NCI-H1417 treated with DMSO at 0.1 percent for 48 hours (cell line): ENCODE measurements at places on chromosomes 13 and 19.

DNA sequence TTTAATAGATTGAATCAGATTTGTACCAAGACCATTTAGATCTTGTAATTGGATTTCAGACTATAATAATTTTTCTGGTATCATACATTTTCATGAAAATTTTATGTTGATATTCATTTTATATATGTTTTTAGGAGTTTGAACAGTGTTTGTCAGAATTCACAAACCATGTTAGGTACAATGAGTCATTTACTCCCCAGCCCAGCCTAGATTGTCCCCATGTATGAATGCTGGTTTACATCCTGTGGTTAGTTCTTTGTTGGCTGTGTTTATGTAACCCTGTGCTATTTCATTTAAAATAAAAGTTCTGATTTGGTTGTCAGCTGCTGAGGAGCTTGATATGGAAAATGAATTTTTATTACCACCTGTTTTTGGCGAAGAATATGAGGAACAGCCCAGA, 96.7 kb downstream of the GJA3 start:
- DNase-seq = no peak

DNA sequence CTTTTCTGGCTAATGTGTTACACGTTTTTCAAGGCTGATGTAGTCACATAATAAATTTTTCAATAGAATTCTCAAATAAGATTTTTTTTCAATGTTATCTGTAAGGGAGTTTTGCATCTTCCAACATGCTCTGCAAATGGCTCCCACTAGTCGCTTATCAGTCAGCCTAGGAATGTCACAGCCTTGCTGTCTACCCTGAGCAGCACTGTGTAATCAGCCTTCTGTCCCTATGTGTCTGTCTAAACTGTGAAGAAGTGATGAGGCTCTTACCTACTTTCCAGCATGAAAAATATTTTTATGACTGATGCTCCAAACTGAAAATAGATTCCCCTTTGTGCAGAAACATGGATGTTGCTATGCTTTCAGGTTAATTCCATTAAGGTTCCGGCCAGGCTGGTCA, 75.1 kb upstream of the FAM216B start:
- no peak for DNase-seq

GRCh38 chr13:98508685-98509084, 68.2 kb downstream of the STK24 start:
- DNase-seq = no peak

DNA sequence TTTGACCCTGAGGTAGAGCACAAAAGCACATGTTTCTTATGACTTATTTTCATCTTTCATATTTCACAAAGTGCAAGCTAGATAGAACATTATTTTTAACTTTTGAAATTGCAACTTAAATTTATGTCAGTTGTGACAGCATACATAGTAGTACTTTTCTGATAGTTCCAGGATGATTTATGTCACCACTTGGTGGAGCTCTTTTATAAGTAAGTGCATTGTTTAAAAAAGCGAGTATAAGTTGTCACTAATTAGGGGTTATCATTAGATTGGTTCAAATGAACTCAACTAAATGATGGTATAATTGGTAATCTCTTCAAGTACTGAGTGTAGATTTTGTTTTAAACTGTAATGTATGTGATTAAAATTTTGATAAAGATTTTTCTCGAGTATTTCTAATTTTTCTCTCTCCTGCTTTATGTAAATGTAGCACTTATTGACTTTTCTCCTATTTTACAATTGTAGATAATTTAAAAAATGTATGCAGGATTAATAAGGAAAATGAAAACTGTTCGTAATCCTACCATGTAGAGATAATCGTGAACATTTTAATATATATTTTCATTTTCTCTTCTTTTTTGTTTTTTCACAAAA, 31.1 kb downstream of the RB1 start:
- DNase-seq = no peak

GRCh38 chr13:109412283-109412901, 374.0 kb downstream of the IRS2 start:
- peak; percentile 86 for DNase-seq

GRCh38 chr13:99998261-99998660, 16.7 kb downstream of the ZIC2 start:
- DNase-seq = no peak

DNA sequence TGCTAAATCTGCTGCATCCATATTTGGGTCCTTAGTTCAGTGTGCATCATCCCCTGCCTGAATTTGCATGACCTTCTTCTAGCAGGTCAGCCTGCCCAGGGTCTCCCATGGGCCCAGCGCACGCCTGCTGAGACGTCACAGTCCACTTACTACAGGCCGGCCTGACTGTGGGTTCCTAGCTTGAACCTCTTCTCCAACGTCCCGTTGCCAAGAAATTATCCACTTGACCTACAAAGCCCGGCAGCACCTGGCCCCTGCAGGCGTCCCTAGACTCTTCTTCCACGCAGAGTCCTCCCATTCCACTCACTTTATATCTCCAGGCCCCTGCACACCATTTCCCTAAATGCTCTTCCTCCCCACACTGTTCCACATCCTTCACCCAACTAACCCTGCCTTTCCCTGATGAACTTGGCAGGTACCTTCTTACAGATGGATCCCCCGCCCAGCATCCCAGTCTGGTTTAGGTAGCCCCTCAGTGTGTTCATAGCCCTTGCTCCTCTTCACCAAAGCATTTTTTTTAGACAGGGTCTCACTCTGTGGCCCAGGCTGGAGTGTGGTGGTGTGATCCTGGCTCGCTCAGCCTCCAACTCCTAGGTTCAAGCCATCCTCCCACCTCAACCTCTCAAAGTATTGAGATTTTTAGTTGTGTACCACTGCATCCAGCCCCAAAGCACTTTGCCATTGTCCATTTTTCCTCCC, 155.0 kb upstream of the SOX1 start:
- no peak for DNase-seq

GRCh38 chr19:17725422-17726078, 6.3 kb downstream of the MAP1S start:
- DNase-seq = no peak

DNA sequence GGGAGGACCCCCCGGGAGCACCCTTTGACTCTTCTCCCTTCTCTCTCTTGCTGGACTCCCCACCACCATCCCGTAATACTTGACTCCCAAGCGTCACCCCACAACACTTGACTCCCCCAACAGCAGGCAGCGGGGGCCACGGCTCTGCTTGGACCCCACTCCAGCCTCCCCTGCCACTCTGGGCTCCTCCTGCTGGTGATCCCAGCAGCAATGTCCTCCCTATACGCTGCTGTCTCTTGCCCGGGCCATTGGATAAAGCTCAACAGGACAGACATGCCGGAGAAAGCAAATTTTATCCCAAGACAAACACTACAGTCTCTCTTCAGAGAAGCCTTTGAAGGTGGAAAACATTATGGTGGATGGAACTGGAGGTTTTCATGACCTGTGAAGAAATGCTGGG, 20.4 kb upstream of the AMER2 start:
- no peak for DNase-seq

- no peak for DNase-seq
Measured at GRCh38 chr19:11754663-11755062, 12.1 kb upstream of the ZNF441 start.

- DNase-seq = no peak
Measured at GRCh38 chr13:58080806-58081205, 449.3 kb downstream of the PCDH17 start.

- no peak for DNase-seq
Measured at GRCh38 chr19:53101518-53101917, 1.7 kb downstream of the ZNF160 start.

GRCh38 chr19:51946602-51947001, 19.3 kb downstream of the ZNF613 start:
- DNase-seq = no peak

DNA sequence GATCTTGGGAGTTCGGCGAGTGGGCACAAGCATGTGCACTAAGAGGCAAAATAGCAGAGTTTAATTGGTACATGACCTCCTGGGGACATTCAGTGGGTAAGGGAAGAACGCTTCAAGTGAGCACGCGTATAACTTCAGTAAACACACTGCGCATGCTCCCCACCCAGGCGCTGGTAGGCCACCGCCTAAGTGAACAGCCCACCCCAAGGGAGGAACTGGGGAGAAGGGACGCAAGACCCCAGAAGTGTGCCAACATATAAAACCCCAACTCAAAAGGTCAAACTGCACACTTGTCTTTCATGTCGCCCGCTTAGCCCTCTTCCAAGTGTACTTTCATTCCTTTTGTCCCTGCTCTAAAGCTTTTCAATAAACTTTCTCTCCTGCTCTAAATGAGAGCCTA, 10.5 kb upstream of the NTN5 start:
- no peak for DNase-seq

- no peak for DNase-seq
Measured at GRCh38 chr13:91370501-91370900, 23.0 kb downstream of the MIR17HG start.

DNA sequence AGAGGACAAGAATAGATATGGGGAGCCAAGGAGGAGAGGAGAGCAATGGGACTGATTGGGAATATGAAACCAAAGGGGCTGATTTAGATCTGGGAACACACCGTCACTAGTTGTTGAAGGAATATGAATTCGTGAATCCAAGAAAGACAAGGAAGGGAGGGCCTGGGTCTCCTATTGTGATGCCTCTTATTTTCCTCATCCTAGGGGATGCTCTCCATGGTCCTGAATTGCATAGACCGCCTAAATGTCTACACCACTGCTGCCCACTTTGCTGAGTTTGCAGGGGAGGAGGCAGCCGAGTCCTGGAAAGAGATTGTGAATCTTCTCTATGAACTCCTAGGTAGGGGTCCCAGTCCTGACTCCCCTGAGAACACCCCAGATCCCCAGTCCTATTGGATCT, 21.5 kb downstream of the RYR1 start:
- DNase-seq = no peak

DNA sequence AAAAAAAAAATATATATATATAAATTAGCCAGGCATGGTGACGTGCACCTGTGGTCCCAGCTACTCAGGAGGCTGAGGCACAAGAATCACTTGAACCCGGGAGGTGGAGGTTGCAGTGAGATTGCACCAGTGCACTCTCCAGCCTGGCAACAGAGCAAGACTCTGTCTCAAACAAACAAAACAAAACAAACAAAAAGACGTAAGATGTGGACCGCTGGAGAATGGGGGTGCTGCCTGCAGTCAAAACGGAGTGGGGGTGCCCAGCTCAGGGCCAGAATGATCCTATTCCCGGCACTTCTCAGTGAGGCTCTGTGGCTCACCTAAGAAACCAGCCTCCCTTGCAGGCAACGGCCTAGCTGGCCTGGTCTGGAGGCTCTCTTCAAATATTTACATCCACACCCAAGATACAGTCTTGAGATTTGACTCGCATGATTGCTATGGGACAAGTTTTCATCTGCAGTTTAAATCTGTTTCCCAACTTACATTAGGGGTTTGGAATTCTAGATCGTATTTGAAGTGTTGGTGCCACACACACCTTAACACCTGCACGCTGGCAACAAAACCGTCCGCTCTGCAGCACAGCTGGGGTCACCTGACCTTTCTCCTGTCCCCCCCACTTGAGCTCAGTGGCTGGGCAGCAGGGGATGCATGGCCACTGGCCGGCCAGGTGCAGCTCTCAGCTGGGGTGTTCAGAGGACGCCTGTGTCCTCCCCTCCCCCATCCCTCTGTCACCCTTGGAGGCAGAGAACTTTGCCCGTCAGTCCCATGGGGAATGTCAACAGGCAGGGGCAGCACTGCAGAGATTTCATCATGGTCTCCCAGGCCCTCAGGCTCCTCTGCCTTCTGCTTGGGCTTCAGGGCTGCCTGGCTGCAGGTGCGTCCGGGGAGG, at the start of gene F7:
F7 (plus strand) TSS at position 760 of the 889 bp plus-strand sequence; CDS start at position 811, 51 bp downstream.
- DNase-seq = no peak
